ENCODE measurements at places on chromosomes 6 and 20.

GRCh38 chr20:44471481-44471882 is 4.2 kb upstream of the TTPAL start:
- DNase-seq = no peak

DNA sequence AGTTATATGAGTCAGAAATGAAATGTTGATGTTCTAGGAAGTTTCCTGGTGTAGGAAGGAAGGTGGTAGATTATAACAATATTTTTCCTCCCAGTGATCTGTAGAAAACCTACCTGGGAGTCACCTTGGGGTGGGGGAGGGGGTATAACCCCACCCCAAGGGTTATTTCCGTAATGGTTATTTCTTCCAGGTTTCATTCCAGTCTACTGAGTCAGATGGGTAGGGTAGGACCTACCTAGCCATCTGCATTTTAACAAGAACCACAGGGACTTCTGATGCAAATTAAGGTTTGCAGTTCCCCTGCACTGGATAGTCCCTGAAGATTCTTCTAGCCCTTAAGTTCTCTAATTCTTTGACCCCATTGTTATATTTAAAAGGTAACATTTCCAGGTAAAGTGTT is 88.9 kb downstream of the ARMC2 start:
- DNase-seq = no peak

GRCh38 chr6:69881322-69882151 is 15.2 kb downstream of the COL19A1 start:
- peak; percentile 13 for DNase-seq

- no peak for DNase-seq
These were observed 58.5 kb downstream of the PRND start for GRCh38 chr20:4780245-4780644.

- no peak for DNase-seq
These were observed 129.1 kb upstream of the OLIG3 start for GRCh38 chr6:137623293-137623692.

- no peak for DNase-seq
These were observed 1.3 kb downstream of the GCLC start for GRCh38 chr6:53543359-53544216.

DNA sequence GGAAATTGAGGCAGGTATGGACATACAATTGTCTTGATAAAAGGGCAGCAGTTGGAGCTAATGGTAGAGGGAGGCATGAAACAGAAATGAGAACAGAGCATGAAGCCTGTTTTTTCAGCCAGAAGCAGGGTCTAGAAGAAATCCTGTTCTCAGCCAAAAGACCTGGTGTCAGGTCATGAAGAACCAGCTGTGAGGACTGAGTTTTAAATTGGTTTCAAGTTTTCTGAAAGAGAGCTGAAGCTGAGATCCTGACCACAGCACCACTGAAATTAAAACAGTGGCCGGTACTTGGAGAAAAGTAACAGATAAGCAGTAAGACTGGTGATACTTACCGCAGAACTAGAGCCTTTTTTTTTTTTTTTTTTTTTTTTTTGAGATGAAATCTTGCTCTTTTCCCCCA is 283.8 kb upstream of the BMP2 start:
- DNase-seq = no peak

DNA sequence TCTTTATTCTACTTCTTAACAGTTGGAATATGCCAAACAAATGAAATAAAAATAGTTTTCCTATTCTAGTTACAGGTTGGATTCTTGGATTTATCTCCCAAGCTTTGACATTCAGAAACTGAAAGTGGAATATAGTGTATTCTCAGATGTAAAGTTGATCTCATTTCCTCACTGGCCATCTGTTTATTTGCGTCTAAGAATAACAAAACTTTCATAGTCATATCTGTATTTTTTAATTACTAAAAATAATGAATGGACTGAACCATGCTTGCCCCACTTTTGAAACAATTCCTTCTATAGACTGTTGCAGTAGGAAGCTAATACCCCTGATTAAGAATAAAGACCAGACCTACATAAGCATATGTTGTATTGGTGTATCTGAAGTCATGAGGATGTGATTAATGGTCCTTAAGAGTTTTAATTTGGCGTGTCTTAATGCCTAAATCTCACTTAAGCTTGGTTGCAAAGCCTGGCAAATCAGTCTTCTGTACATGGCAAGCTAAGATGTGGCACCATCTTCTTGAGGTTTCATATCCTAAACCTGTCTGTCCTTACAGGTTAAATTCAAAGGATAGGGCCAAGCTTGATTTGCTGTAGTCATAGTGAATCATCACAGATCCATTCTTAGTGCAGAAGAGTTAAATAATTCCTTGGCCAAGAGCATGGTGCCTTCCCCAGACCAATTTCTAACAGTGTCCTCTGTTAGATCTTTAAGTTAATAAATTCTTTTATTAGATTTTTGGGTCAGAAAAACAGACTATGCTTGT is 58.9 kb downstream of the FOXO3 start:
- peak; percentile 62 for DNase-seq

GRCh38 chr6:43838276-43839036 is 68.4 kb downstream of the VEGFA start:
- DNase-seq = peak; percentile 59

GRCh38 chr6:164845773-164846172 is 463.6 kb downstream of the C6orf118 start:
- no peak for DNase-seq

DNA sequence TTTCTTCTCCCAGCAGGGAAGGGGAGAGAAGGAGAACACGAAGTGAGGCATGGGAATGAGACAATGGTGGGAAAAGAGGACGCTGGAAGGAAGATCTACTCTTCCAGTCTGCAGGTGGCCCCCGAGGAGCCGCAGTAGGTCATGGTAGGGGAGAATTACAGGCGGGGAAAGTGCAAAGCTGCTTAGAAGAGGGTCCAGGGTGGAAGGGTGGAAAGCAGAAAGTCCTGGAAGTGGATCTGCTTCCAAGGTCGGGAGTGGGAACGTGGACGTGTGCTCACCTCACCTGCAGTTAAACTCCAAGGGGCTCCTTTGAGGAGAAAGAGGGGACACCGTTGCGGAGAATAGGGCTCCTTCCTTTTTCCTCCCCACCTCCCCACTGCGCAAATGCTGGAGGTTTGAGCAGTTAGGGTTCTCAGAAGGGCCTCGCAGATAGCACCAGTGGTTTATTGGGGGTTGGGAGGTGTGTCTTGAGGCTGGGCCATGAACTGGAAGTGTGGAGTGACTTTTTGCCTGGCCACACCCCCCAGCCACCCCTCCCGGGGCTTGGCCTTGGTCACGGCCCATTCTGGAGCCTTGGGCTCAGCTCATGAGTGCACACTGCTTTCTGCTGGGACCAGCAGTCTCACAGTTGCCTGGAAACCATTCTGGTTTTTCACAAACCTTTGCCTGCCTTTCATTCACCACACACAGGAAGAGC is 100.4 kb upstream of the MLN start:
- no peak for DNase-seq

- DNase-seq = no peak
These were observed 73.2 kb downstream of the PHACTR3 start for GRCh38 chr20:59677586-59677985.

GRCh38 chr6:137246791-137247202 is 27.6 kb upstream of the IFNGR1 start:
- peak; percentile 66 for DNase-seq

GRCh38 chr6:30160785-30161531 is at the start of gene TRIM10:
TSS of gene TRIM10 (minus strand) at chr6:30161211. CDS start at chr6:30160858, 353 bp downstream.
- no peak for DNase-seq

- DNase-seq = no peak
These were observed 9.5 kb downstream of the GMDS start for GRCh38 chr6:2235777-2236495.

- DNase-seq = no peak
These were observed 139.5 kb downstream of the ALDH8A1 start for GRCh38 chr6:134810402-134810801.

GRCh38 chr6:147203311-147204059 is 732 bp upstream of the STXBP5 start:
- peak; percentile 88 for DNase-seq

- peak; percentile 20 for DNase-seq
These were observed 46.2 kb upstream of the SUPT3H start for GRCh38 chr6:45423824-45424450.

All from suppressor macrophage treated with lipopolysaccharide for 4 hours (primary cell).